ENCODE measurements at places on chromosomes 2 and 18. TPM values are rescaled to one million over a fixed set of nuclear protein-coding genes. Genes with fewer than 3 reads are reported as not detected.

GRCh38 chr18:58069099-58069498 lies 25.1 kb downstream of the NEDD4L start:
- DNase-seq = no peak

GRCh38 chr18:64234321-64234720 lies 85.4 kb upstream of the LINC00305 start:
- no peak for DNase-seq

DNA sequence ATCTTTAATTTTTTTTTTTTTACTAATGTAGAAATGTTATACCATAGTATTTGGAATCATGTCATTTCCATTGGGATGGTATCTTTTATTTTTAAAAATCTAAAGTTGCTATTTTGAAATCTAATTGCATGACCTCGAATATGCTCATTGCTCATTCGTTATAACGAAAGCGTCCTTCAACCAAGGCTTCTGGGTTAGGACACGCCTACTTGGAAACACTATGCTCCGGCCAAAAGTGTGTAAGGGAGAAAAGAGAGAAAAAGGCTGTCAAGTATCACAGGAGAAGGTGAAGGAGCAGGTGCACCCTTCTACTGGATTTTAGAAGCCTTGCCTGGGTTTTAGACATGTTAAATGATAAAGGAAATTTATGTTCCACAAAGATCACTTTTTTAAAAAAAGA lies 465.9 kb upstream of the ID2 start:
- DNase-seq = peak; percentile 26

- no peak for DNase-seq
These were observed 35.8 kb upstream of the PGAP1 start for GRCh38 chr2:196962325-196962724.

GRCh38 chr18:27227721-27228120 lies 42.6 kb upstream of the CHST9 start:
- no peak for DNase-seq

Gene TMEM37
- not detected for total RNA-seq

Gene GKN1
- not detected for total RNA-seq

DNA sequence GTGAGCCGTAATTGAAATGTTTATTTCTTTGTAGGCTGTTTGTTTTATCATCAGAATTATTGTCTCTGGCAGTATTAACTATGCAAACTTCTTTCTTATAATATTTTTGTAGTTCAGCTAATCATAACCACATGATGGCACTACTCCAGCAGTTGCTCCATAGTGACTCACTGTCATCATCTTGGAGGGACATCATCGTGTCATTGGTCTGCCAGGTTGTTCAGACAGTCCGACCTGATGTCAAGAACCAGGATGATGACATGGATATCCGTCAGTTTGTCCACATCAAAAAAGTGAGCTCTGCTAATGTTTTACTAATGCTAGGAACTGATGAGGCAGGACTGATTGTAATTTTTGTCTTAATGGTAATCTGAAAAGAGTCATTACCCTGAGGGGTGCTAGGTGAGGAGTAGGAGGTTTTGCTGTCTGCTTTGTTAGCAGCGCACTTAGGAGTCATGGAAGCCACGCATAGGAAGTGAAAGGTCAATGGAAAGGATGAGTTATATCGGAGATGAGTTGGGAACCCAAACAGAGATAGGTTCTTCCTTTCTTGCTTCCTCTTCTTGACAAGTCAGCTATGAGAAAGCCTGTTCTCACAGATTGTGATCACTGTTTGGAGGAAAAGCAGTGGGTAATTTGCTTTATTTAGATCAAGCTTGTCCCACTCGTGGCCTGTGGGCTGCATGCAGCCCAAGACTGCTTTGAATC lies 49.2 kb downstream of the PIKFYVE start:
- peak; percentile 28 for DNase-seq

DNA sequence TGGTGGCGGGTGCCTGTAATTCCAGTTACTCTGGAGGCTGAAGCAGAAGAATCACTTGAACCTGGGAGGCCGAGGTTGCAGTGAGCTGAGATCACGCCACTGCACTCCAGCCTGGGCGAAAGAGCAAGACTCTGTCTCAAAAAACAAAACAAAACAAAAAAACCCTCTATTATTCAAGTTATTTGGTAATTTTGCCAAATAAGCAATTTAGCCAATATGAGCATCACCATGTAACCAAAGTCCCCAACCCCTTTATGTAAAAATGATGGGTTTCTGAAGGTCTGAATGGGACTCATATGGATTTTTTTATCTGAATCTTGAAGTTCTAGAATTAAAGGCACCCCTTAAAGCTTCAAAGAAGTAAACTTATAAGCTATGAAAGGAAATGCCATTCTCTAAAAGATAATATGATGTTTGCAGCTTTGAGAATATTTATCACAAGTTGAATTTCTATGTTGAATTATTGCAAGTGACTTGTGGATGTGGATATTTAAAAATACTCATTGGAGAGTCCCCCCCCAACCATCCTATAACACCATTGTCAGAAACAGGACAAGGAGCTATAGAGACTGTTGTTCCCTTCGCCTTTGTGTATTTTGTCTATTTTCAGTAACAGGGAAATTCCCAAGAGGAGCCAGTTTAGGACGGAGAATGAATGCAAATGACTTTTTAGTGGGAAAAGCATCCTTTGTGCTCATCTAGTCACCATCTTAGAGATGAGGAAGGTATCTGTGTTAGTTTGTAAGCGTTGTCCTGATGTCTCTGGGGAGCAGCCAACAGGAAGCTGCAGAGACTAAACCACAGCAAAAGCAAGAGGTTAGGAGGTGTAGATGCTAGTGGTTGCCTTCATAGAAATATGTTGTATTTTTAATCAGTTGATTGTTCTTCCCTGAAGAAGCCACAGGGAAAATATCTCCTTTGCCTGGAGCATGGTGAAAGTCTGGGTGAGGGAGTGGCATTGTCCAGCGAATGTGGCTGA lies 68.3 kb downstream of the TET3 start:
- peak; percentile 20 for DNase-seq

DNA sequence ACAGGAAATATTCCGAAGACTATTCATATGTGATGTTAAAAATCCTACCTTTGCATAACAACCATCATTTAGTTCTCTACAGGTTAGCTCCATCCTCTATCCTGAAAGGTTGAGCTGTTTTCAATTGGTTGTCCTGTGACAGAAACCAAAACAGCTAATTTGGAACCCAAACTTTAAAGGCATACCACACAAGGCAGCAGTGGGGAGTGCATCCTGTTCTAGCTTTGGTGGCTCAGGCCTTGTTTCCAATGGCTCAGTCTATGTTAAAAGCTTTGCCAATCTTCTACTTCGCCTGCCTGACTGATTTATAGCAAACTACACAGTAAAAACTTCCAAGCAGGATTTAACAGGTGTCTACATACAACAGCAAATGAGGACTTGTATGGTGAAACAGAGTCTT lies 3.2 kb downstream of the CD226 start:
- no peak for DNase-seq

Data from RPMI7951 (cell line).